Activated CD4-positive, alpha-beta memory T cell treated with anti-CD3 and anti-CD28 coated beads, Interleukin-2, amount 10 ng/mL, durations not matched to agents 7 days and 5 days (primary cell): ENCODE measurements at places on chromosomes 7 and 10. TPM values are rescaled to one million over a fixed set of nuclear protein-coding genes. Genes with fewer than 3 reads are reported as not detected.

GRCh38 chr7:102425639-102426267 lies 7.6 kb upstream of the ORAI2 start:
- peak; percentile 88 for DNase-seq
- peaks cover 68% of the 10 kb centered on the region for H3K4me1 ChIP-seq
- peak overlapping the region; percentile 98 for H3K27ac ChIP-seq

GRCh38 chr10:20623546-20623945 lies 273.6 kb downstream of the NEBL start:
- H3K4me1 ChIP-seq: no peaks in the 10 kb centered on the region
- H3K27me3 ChIP-seq: no peaks in the 10 kb centered on the region
- H3K4me3 ChIP-seq: no peak overlapping the region

DNA sequence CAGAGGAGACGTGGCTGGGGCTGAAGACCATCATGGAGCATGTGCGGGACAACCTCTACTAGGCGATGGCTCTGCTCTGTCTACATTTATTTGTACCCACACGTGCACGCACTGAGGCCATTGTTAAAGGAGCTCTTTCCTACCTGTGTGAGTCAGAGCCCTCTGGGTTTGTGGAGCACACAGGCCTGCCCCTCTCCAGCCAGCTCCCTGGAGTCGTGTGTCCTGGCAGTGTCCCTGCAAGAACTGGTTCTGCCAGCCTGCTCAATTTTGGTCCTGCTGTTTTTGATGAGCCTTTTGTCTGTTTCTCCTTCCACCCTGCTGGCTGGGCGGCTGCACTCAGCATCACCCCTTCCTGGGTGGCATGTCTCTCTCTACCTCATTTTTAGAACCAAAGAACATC lies 22.0 kb upstream of the CPA5 start:
- no peaks in the 10 kb centered on the region for H3K4me1 ChIP-seq
- DNase-seq: no peak
- no peaks in the 10 kb centered on the region for H3K36me3 ChIP-seq
- no peak overlapping the region for H3K27ac ChIP-seq
- H3K4me3 ChIP-seq: no peak overlapping the region
- H3K27me3 ChIP-seq: peaks cover 3% of the 10 kb centered on the region

GIMAP1 gene
- 21.0 TPM for total RNA-seq

PAX4 gene
- total RNA-seq: not detected
